ENCODE measurements at places on chromosomes 2 and 18.

DNA sequence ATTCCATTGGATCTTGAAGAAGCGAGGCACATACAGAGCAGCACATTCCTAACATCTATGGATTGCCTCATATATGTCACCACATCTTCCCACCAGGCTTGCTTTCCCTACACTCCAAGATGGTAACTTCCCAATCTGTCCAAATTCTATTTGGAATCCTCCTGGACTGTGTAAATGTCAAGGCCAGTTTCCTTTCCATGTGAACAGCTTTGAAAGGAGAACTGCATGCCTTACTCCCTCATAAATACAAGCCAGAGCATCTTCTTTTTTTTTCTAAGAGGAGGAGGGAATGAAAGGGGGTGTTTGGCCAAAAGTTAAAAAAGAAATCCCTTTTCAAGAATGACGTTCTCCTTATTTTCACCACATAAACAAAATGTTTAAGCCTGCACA lies 103.8 kb upstream of the OSR1 start:
- DNase-seq: no peak

GRCh38 chr2:222608081-222608480 lies 47.8 kb downstream of the FARSB start:
- DNase-seq: no peak

- DNase-seq: peak; percentile 60
Measured at GRCh38 chr2:12493031-12493513, 223.7 kb upstream of the TRIB2 start.

- DNase-seq: no peak
Measured at GRCh38 chr2:96207774-96208142, 869 bp downstream of the STARD7 start.

DNA sequence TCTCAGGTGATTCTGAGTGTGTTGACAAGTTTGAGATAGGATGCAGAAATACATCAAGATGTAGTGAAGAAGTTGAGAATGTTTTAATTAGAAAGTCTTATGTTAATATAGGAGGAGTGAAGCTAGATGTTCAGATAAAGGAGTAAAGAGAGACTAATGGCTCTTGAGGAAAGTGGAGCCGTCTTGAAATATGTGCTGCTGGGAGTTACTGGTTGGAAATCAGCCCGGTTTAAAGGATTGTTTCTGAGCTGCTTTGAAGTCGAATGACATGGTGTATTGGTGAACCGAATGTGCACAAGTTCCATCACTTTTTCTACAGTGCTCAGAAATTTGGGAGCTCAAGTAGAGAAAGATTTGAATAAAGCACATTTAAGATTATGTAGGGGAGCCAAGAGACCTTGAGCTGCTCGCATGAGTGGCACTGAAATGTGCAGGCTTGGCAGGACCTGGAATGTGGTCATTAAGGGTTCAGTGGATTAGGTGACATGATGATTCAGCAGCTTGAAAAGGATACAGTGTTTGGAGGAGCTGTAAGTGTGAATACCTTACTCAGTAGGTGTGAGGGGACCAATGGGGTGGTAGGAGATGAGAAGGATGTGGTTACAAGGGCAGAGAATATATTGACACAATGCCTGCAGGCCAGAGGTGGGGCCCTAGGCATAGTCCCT lies 68.6 kb downstream of the CAB39 start:
- peak; percentile 41 for DNase-seq

- no peak for DNase-seq
Measured at GRCh38 chr2:9332136-9332852, 91.0 kb downstream of the ITGB1BP1 start.

- DNase-seq: no peak
Measured at GRCh38 chr2:191895743-191896142, 48.9 kb upstream of the CAVIN2 start.

GRCh38 chr2:85750587-85751575 lies 2.9 kb upstream of the ATOH8 start:
- peak; percentile 75 for DNase-seq

DNA sequence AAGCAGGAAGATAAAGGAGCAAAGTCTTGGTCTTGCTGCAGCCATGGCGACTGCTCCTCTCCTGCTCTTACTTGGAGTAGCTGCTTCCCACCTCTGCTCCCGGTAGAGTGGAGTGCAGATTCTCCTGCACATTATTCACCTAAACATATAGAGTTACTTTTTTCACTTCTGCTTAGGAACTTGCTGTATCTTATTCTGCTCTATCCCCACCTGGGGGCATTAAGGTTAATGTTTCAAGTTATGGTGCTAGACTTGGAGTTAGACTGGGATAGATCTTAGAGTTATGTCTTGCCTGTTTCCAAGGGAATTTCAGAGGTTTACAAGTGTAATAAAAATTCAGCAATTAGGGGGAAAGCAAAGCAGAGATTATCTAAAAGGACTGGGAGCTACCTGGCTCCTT lies 144.2 kb downstream of the SETBP1 start:
- no peak for DNase-seq

DNA sequence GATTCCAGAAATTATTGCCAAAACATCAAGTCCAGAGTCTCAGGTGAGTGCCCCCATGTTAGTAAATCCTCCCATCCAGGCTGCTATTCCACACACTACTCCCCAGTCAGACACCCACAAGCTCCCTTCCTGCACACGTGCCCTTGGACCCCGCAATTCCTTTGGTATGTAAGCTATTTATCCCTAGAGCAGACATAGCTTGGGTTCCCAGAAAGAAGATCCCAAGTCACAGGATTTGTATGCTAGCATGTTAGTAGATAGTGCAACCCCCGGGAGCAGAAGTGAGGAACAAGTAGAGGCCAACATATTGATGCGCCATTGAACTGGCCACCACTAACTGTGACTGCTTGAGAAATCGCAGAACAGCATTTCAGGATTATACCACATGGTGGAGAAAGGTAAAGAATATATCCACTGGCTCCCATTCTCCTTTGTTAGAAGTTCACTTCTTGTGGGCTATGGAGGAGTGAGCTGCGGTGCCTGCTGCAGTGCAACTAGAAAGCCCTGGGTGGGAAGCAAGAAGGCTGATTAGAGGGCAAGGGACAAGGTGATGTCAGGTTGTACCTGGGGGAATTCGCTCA lies 137.5 kb upstream of the CHAC2 start:
- no peak for DNase-seq

- DNase-seq: no peak
Measured at GRCh38 chr18:52481116-52481515, 141.1 kb downstream of the DCC start.

- DNase-seq: no peak
Measured at GRCh38 chr2:172153156-172153555, 50.5 kb upstream of the DLX2 start.

- DNase-seq: no peak
Measured at GRCh38 chr2:165990846-165991245, 37.3 kb upstream of the TTC21B start.

DNA sequence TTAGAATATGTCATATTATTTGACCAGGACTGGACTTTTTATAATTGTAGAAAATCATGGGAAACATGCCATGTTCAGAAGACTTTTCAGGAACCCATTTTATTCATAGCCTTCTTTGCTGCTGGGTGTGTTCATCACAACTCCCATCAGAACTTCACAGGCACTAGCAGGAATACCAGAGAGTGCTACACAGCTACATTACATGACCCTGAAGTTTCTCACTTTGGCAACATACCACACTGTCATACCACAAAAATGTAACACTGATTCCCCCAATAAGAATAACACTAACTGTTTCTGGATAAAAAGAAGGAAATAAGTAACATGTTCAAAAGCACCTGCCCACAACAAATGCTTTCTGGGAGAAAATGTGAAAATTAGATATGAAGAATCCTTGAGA lies 405.4 kb downstream of the CDH2 start:
- no peak for DNase-seq

GRCh38 chr2:160609346-160609745 lies 115.7 kb upstream of the RBMS1 start:
- DNase-seq: no peak

GRCh38 chr2:43346602-43347567 lies 120.5 kb upstream of the ZFP36L2 start:
- DNase-seq: no peak

- DNase-seq: peak; percentile 37
Measured at GRCh38 chr2:118847762-118848172, 319 bp upstream of the EN1 start.

DNA sequence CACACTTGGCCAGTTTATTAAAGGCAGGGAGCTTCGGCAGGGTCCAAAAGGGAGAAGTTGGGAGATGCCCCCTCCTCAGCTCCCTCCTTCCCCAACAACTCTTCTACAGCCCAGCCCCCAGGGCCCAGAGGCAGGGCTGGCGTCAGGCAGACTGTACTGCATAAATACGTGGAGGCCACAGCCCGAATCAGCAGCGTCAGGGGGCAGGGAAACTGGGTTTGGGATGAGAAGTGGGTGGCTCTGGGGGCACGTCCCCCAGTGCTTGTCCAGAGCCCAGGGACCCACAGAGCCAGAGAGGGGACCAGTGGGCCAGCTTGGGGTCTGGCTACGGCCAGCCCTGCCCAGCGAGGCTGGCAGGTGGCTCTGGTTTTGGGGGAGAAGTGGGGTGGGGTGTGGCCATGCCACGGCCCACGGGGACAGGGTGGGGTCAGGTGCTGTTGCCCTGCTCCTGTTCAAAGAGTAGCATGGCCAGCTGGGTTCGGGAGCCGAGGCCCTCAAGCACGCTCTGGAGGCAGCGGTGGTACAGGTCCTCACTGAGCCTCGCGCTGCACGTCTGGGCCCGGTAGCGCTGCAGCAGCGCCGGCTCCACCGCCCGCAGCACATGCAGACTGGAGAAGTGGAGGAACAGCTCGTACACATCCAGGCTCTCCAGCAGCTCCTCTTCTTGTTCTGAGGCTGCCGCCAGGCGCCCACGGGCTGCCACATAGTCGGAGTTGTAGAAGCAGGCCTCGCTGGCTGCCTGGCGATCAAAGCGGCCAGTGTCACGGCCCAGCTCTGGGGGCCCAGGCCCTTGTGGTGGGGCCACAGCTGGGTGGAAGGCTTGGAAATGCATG lies 4.4 kb downstream of the CHPF start:
- no peak for DNase-seq

- DNase-seq: no peak
Measured at GRCh38 chr2:216534809-216535208, 36.2 kb downstream of the RPL37A start.

DNA sequence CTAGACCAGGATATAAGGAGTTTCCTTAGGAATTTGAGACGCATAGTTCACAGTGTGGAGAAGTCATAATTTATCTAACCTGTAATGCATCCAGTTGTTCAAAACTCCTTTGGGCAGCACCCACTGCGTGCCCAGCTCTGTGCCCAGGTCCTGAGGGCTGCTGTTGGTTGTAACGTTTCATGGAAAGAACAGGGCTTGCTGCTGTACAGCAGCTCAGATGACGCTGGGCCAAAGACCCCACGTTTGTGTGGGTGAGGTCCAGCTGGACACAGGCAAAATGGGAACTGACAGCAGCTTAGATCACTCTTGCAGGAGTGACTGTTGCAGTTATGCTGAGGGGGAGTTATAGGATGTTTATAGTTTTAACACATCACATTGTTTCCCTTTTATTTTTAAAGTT lies 30.0 kb upstream of the HS6ST1 start:
- no peak for DNase-seq

- DNase-seq: no peak
Measured at GRCh38 chr2:2269426-2269825, 61.6 kb downstream of the MYT1L start.

GRCh38 chr2:149006883-149007543 lies 31.5 kb upstream of the LYPD6B start:
- no peak for DNase-seq

DNA sequence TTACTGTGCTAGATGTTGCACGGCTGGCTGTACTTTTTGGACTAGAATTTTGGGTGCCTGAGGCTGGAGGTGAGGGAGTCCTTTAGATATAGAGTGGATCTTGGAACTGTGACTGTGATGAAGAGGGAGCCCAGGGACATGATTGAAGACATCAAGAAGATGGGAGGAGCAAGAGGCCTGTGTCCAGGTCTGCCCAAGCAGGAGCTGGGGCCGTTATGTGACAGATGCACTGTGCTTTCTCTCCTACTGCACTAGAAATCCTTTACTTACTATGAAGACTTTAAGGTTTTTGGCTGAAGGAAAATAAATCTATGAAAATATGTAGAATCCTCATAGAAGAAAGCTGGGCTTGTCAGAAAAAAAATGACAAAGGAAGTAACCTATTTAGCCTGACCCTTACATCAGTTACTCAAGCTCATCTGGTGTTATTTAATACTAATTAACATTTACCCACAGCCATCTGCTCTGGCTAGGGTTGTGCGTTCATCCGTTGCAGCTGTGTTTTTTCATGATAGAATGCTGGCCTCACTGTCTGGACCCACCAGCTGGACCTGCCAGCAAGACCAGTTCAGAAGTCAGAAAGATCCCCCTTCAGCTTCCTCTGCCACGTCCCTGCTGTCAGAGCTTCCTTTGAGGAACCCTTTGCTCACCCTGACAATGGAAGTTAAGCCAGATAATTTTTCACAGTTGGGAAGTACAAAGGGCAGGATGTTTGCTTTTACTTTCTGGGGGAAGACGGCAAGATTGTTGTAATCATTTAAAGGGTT lies 16.7 kb downstream of the TSN start:
- DNase-seq: no peak

GRCh38 chr2:159129269-159129668 lies 157.2 kb downstream of the WDSUB1 start:
- DNase-seq: no peak

- no peak for DNase-seq
Measured at GRCh38 chr18:22405142-22405541, 12.6 kb downstream of the CTAGE1 start.

- no peak for DNase-seq
Measured at GRCh38 chr2:54545702-54546450, 89.7 kb downstream of the SPTBN1 start.

DNA sequence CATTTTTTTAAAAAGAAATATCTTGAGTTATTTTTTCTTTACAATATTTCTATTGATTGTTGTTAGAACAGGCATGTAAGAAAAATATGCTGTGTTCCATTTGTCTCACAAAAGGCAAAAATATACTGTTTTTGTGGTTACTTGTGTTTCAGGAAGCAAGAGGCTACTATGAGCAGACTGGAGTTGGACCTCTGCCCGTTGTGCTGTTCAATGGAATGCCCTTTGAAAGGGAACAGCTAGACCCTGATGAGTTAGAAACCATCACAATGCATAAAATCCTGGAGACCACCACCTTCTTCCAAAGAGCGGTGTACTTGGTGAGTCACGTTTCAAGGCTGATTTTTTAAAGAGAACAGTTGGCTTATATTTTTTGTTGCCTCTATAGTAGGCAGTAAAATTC lies 54.7 kb downstream of the UGGT1 start:
- no peak for DNase-seq

GRCh38 chr2:167151894-167152293 lies 263.6 kb downstream of the XIRP2 start:
- no peak for DNase-seq

- DNase-seq: no peak
Measured at GRCh38 chr2:185201063-185201462, 537.5 kb upstream of the FSIP2 start.

Measured in activated T-cell treated with anti-CD3 and anti-CD28 coated beads, Interleukin-2, amount 50 U/mL, for 48 hours (primary cell).